NCI-H1694 treated with DMSO at 0.1 percent for 48 hours (cell line): ENCODE measurements at places on chromosomes 2 and 18.

GRCh38 chr2:230589497-230590015, 123.1 kb upstream of the CAB39 start:
- no peak for DNase-seq

GRCh38 chr2:218781691-218782527, at the start of gene CYP27A1:
Gene CYP27A1 (plus strand): TSS chr2:218782147. CDS start chr2:218782183, 36 bp downstream.
- no peak for DNase-seq

GRCh38 chr18:2967820-2968219, 45.1 kb downstream of the LPIN2 start:
- no peak for DNase-seq

DNA sequence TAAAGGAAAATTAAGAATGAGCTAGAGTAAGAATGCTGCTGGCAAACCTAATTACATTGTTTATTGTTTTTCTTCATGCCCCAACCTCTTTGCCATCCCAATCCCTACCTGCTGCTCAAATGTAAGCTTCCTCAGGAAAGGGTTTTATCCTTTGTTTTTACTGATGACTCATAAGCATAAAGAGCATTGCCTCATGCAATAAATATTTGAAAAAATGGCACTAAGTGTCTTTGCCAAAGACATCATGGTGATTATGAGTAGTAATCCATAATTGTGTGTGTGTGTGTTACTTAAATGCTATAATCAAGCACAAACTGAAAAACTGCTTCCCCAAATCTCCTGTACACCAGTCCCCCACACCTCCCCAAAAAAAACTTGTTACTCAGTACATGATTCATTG, 53.4 kb downstream of the DNER start:
- no peak for DNase-seq

DNA sequence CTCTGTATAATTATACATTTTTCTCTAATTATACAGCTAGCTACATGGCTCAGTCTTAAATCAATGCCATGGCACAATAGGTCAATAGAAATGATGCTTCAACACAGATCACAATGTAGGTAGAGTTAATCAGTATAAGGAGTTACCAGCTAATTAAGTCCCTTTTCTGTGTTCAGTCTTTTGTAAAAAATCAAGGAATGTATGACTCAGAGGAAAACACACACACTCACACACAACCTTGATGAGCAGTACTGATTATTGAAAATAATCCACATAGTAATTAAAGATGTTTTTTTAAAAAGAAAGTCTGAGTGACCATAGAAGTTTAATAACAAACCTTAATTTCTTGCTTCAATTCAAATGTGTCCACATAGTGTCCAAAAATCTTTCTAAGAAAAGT, 691.3 kb downstream of the LRP1B start:
- no peak for DNase-seq

- DNase-seq = no peak
Observed at GRCh38 chr2:239824046-239824694, 201.0 kb downstream of the NDUFA10 start.

DNA sequence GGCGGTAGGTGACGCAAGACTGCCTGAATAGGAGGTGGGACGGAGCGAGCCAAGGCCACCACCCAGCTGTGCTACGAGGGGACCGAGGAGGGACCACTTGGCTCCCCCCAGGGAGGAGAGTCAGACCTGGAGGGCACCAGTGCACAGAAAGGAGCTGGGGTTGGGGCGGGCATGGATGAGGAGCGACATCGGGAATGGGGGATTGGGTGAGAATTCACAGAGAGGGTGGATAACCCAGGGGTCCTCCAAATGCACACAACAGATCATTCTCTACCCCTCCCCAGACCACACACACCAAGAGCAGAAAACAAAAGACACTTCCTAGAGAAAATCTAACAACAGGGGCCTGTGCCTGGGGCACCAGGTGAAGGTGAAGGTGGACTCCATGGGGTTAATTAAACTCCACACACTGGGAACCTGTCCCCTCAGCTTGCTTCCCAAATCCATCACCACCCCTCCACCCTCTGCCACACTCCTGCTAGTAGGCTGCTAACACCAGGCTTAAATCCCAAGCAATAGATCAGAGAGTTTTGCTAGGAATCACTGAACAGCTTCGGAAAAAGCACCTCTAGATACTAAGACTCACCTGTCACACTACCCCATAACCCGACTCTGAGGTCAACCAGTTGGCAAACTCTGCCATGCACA, 274.6 kb downstream of the EIPR1 start:
- no peak for DNase-seq

GRCh38 chr2:182187130-182187529, 201.5 kb downstream of the PPP1R1C start:
- DNase-seq = no peak

DNA sequence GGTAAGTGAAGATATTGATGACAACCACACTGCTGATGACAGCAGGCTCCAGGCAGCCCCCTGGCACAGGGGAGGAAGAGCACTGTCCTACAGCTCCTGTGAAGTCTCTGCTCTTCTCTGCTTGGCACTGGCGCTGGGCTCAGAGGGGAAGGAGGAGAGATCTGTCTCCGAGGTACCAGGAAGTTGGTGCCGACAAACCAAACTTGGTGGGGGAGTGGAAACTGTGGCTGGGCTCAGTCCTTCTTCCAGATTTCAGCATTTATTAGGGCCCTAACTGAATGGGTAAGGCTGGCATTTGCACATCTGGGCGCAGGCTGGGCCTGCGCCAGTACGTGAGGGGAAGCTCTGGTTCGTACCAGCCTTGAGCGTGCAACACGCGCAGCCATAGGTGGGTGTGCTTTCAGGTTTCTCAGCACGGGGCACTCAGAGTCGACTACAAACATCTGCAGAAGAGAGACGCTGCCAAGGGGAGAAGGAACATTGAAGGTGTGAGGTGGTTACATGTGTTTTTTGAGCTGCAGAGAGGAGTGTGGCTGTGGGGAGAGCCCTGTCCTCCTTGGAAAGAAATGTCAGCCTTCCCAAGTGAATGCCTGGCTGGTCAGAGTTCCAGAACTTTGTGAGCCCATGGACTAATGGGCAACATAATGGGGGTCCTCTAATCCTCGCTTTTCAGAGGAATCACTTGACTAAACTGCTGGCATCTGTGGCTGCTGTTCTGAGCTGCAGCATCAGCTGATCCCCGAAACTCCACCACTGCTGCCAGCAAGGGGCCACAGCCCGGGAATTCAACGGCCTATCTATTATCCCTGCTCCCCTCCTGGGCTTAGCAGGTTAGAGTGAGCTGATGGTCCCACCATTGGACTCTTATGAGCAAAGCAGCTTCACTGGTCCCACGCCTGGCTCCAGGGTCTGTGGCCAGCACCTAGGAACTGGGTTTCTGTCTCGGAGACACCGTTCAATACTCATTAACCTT, 55.2 kb upstream of the SEMA4C start:
- no peak for DNase-seq

DNA sequence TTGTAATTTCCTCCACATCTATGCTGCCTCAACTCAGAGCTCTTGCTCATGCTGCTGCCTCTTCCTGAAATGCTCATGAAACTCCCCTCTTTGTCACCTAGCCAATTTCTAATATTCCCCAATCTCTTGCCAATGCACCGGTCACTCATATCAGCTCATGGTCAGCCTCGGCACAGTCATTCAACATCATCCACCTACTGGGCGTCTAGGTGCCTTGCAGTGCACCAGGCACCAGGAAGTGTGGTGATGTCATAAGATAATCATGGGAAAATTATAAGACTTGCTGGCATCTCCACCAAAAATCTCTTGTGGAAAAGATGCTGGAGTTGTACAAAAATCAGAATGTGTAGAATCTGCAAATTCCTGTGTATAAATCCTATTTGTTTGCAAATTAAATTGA, 52.6 kb upstream of the RAB27B start:
- DNase-seq = no peak
